ENCODE measurements at places on chromosomes 3 and 15.

GRCh38 chr3:1798711-1799405 is 299.8 kb upstream of the CNTN4 start:
- DNase-seq = no peak

DNA sequence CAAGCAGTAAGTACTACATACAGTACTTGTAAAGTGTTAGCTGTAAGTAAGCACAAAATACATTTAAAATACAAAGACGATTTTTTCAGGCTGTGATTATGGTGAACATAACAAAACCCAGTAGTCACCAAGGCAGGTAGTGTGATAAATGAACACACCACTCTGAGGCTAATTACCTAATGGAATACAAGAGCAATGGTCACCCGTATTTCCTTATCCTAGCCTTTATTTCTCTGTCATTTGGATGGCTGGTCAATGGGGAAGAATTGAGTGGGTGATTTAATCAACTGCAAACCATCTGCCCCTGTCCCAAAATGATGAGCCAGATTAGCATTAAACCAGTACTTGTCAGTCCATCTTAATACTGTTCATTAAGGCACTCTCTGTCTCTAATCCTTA is 89.2 kb upstream of the CGNL1 start:
- no peak for DNase-seq

GRCh38 chr3:38114875-38115644 is 21.9 kb downstream of the ACAA1 start:
- no peak for DNase-seq

- DNase-seq = no peak
These were observed 72.6 kb downstream of the CCR1 start for GRCh38 chr3:46135475-46135874.

DNA sequence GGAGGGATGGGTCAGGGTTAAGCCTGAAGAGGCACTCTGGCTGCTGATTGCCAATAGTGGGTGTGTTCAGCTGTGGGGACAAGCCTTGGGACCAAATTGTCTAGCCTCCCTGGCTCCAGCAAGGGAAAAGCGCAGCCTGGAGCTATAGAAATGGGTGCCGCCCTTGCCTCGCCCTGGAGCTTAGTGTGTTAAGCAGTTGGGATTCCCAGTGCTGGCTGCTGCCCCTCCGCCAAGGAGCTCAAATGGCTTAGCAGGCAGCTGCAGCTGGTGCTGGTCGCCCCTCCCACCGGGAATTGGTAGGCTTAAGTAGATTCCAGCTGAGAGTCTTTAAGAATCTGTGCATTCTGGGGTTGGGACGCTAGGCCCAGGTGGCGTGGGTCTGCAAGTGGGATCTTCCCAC is 662.9 kb upstream of the TBL1XR1 start:
- no peak for DNase-seq

DNA sequence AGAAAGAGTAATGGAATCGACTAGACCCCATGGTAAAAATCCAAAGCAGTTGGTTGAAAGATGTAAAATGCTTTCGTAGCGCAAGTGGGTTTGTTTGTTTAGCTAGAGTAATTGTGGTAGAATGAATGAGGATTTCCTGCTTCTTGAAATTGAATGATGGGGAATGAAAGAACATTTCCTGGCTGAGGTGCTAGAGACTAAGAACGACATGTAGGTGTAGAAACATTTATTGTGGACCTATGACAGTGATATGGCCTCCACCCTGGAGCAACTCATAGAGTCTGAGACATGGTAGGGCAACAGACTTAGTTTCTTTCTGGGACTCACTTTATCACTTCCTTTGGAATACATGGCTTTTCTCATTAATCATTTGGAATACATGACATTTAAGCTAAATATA is 467.6 kb upstream of the CFAP20DC start:
- no peak for DNase-seq

DNA sequence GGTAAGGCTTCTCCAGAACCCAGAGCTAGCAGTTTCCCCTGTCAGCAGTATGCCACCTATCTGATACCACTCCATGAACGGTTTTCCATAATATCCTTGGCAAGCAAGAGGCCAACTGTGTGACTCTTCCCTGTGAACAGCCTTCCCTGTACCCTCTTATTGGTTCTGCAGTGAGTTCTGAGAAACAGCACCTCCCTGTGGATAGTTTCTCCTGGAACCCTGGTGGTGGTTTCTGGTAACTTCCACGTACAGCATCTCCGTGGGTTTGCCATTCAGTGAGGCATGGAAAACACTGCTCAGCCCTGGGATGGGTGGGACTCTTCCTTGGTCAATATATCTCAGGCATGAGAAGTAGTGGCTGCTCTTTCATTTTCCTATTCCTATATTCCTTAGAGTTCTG is 19.4 kb upstream of the SERPINI2 start:
- DNase-seq = no peak

- no peak for DNase-seq
These were observed 290.2 kb downstream of the MEX3B start for GRCh38 chr15:81755626-81756025.

- no peak for DNase-seq
These were observed 54.7 kb downstream of the ST8SIA2 start for GRCh38 chr15:92448370-92448769.

- no peak for DNase-seq
These were observed 58.2 kb upstream of the TP63 start for GRCh38 chr3:189573004-189573403.

GRCh38 chr15:53520996-53521395 is 238.5 kb downstream of the WDR72 start:
- DNase-seq = no peak

DNA sequence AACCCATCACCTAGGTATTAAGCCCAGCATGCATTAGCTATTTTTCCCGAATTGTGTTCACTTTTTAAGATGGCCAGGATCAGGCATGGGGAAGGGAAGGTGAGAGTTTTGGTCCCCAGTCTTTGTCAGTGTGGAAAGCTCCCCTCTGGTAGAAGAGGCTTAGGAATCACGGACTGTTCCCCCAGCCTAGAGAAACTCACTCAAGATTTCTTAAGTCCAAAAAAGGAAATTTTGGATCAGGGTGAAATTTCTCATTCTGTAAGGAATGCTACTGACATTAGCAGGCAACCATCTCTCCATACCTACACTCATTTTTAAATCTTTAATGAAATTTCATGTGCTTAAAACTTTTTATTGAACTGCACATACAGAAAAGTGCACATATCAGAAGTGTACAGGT is 70.3 kb upstream of the GALNT15 start:
- DNase-seq = no peak

DNA sequence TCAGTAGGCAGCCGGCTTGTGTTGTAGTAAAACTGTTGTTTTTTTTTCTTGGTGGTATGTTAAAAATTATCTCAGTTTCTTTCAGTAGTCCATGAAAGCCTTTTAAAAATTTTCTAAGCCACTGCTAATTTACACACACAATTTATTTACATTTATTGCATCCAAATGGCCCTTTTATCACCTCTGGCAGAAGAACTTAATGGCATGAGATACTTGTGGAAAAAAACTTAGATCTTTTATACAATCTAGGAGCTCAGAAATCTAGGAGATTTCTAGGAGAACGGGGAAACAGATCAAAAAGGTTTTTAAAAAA is 1.4 kb downstream of the PPP2R3A start:
- DNase-seq = no peak

DNA sequence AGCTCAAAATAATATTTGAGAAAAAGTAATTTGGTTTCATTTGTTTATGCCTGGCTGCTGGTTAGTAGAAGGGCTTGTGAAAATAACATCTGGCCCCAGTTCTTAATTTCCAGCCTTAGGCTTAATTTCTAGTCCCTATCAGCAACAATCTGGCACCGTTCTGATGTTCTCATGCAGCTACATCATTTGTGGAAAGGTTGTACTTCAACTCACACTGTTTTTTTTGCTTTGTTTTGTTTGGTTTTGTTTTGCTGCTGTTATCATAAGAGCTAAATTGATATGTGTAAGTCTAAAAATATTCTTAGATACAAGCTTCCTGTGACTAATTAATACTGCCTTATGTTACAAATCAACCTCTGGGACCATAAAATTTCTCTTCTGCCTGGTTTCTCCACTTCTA is 8.9 kb downstream of the CPA3 start:
- DNase-seq = no peak

GRCh38 chr15:66390678-66391077 is 4.0 kb downstream of the MAP2K1 start:
- peak; percentile 54 for DNase-seq

DNA sequence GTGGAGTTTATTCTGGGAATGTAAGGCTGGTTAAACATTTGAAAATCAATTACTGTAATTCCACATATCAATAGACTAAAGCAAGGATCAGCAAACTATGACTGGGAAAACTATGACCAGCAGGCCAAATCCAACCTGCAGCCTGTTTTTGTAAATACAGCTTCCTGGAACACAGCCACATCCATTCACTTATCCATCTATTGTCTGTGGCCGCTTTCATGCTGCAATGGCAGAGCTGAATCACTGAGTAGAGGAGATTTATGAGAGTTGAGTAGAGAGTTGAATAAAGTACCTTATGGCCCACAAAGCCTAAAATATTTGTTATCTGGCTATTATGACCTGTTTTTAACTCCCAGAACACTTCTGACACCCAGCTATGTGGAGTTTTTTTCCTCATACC is 12.2 kb downstream of the MYLK start:
- no peak for DNase-seq

GRCh38 chr3:137760341-137761098 is 3.6 kb upstream of the SOX14 start:
- DNase-seq = no peak

DNA sequence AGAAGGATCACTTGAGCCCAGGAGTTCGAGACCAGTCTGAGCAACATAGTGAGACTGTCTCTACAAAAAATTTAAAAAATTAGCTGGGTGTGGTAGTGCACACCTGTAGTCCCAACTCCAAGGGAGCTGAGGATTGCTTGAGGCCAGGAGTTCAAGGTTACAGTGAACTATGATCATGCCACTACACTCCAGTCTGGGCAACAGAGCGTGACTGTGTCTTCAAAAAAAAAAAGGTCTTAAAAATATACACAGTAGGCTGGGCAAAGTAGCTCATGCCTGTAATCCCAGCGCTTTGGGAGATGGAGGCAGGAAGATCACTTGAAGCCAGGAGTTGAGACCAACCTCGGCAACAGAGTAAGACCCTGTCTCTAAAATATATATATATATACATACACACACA is 11.2 kb upstream of the CAMK1 start:
- no peak for DNase-seq

DNA sequence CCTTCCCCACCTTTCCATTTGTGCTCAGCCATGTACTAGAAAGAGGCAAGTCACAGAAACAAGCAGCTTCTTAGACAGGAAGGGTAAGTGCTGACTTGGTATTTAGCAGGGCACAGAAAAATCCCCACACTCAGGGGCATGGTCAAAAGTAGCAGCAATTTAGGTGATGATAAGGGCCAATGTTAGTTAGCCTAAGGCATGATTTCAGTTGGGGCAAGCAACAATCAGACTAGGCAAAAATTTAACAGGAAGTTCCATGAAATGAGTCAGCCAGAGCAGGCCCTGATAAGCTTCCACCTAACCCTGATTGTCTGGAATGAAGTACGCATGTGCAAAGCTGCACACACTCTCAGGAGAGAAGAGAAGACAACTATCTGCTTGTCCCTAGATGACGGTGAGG is 423.4 kb upstream of the UBE2E2 start:
- no peak for DNase-seq

DNA sequence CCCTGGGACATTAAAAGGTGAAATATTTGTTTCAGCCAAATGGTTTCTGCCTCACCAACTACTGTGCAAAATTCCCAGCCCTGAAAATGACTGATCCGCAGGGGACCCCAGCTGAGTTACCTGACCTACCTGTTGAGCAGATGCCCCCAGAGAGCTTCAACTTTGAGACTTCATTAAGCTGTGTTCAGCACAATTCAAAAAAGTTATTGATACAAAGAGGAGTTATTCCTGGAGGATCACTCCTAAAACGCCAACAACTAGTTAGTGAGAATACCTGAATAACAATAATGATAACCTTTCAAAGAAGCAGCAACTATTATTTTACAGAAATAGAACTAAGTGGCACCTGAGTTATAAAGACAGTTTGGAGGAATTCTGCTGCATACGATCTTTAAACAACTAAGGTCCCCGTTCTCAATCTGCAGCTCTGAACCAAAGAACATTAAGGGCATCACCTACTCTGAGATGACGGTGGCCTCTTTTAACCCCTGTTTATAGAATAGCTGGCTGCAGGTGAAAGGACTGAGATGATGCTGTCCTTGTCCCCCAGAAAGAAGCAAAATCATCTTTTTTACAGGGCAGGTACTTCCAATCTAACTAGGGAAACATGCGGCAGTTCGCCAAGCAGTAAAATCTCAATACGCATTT is 659 bp downstream of the GADL1 start:
- DNase-seq = no peak

DNA sequence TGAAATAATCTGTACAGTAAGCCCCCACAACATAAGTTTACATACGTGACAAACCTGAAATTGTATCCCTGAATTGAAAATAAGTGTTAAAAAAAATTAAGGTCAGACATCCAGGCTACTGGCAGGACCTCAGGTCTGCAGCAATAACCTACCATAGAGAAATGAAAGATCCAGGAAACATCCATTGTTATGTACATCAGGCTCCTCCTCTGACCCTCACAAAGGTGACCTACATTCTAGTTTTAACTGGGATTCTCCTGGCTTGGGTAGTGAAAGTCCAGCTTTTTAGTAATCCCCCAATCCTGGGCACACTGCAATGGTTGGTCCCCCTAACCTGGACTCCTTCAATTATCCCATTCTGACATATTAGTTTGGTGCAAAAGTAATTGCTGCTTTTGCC is 749.6 kb upstream of the LMCD1 start:
- DNase-seq = no peak

DNA sequence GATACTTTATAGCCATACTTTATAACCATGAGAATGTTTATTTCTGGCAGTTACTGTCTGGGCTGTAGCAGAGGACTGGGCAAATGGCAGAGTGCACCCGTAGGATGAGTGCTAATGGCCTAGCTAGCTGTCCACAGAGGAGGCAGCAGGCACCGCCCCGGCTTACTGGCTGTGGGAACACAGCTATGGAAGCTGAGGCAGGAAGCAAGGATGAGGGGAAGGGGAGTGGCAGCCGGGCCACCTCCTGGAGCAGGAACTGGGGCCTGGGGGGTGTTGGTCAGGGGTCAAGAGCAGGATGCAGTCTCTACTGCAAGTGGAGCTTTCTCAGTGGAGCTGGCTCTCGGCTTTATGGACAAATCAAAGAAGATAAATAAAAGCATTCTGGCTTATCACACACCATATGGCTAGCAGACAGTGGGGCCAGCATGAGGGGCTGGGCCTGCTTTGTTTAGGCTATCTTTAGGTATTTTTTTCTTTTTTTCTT is 316.8 kb upstream of the CTDSPL start:
- no peak for DNase-seq

Data from SW480 (cell line).